Fibroblast of skin of back (primary cell): ENCODE measurements at places on chromosomes 5 and 9.
A peak's percentile ranks its signal among the peaks of the same experiment; 100 is the strongest.

DNA sequence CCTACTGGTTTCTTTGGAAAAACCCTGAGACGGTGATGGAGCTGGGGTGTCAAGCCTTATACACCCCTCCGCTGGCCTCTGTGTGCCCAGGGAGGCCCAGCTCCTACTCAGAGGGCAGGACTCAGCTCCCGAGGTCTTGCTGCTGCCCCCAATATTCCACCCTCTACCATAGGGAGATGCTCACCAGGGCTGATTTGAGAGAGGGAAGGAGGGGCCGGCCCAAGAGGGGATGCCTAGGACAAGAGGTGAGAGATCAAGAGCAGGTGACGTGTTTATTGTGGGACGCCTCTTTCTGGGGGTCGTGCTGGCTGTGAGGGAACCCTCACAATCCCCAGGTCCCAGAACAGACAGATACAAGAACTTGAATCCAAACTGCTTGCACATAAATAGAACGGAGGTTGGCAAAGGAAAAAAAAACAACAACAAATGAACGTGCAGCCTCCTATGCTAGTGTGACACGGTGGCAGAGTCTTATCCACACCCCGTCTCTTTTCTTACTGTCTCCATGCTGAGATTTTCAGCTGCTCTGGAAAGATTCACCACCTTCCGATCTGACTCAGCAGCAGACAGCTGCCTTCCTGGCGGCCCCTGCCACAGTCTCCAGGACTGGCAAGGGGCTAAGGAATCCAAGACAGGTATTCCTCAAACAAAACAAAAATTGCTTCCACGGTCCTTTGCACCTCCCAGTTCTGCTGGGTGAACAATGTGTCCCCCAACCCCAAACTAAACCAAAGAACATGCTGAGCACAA, 22.3 kb downstream of the FABP6 start:
- DNase-seq, result no peak

DNA sequence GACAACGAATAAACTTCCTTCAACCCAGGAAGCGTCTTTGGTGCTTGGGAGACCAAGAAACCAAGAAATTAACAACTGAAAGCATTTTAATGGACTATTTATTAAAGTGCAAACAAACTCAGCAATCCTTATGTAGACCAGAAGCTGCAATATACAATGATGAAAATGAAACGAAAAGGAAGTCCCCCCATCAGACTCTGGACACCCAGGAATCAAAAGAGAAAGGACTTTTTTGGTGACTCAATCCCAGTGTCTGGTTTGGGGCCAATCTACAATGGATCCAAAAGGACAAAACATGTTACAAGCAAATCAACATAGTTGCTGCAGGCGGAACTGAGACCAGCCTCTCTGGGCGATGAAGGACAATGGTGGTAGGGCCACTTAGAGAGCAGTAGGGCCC, 39.5 kb downstream of the C9orf152 start:
- DNase-seq, result no peak

DNA sequence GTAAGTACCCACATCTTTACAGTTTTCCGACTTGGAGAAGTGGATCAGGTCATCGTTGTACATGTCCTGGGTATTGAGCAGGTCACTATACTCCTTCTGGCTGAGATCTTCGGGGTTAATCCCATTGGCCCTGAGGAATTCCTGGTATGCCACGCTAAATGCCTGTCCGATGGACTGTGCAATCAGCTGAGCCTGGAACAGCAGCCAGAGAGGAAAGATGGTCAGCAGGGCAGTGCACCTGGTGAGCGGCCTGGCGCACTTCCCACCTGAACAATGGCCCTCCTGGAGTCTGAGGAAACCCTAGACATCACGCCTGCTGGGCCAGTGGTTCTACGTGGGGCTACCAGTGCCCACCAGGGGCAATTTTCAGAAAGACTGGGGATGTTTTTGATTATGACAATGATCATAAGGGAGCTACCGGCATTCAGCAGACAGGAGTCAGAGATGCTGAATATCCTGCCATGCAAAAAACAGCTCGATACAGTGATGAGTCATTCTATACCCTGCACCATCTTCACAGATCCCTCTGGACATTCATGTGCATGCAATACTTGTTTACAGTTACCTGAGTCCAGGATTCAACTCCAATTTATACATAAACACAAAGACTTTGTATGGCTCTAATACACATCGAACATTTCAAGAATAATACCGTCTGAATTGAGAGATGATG, 127.2 kb downstream of the ENTREP1 start:
- DNase-seq, result no peak

DNA sequence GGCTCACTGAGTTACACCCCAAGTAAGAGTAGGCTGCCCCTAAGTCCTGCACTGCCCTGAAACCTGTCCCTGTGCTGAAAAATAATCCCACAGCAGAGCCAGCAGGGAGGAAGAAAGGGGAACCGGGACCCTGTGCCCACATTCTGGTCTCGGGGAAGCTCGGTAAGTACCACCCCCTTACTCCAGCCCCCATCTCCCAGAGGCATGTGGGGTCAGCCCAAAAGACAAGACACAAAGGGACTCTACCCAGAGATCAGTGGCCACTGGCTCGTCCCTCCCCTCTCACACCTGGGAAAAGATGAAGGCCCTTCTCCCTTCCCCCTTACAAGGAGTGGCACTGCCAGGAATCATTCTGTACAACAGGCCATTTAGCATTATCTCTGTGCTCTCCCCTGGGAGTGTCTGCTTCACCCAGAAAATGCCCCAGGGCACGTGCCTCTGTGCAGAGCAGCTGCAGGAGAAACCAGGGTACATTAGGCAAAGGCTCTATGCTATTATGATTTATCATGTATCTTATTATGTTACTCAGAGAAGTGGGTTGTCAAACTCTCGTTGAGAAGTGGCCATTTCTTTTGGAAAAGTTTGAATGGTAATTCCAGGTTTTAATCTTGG, 71.3 kb downstream of the NDFIP1 start:
- no peak for DNase-seq

DNA sequence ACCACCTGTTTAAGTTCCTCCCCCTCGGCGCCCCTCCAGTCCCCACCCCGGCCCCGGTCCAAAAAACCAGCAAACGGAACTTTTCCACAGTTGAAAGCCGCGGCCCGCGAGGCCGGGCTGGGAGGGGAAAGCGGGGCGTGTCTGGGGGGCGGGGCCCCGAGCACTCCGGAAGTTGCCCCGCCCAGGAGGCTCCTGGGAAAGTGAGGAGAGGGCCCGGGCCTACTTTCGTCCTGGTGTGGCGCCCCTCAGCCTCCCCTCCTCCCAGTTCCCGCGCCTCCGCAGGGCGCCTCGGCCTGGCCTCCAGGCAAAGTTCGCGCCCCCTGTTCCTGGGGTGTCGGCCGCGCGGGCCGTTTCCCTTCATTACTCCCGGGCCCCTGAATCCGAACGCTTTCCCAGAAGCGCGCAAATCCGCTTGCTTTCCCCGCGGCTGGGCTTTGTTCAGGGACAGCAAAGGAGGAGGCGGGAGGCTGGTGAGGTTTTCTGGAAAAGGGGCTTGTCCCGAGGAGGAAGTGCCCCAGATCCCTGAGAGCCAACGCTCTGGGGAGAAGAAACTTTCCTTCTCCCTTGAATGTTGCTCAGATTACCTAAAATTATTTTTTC, 4.5 kb upstream of the DMRT3 start:
- DNase-seq, result no peak

DNA sequence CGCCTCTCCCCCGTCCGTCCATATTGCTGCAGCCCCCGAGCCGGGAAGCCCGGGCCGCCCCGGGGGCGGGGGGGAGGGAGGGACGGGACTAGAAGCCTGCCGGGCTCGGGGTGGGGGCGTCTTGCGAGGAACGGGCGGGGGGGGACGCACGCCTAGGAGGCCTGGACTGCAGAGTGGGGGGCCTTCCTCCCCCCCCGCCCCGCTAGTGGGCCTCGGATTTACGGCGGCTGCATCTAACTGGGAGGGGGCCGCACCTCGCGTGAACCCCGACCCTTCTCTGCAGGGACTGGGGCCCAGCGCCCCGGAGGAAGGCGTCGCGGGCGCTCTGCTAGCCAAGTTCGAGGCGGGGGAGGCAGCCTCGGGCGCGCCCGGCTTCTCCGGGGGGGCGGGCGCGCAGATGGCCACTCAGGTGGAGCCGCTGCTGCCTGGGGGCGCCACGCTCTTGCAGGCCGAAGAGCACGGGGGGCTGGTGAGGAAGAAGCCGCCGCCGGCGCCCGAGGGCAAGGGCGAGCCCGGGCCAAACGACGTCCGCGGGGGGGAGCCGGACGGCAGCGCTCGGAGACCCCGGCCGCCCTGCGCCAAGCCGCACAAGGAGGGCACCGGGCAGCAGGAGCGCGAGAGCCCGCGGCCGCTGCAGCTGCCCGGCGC, at the start of gene LARP1:
Gene LARP1 (plus strand): TSS at position 17 of the 648 bp plus-strand sequence. CDS start 381 bp downstream, at position 398.
- DNase-seq, result no peak

DNA sequence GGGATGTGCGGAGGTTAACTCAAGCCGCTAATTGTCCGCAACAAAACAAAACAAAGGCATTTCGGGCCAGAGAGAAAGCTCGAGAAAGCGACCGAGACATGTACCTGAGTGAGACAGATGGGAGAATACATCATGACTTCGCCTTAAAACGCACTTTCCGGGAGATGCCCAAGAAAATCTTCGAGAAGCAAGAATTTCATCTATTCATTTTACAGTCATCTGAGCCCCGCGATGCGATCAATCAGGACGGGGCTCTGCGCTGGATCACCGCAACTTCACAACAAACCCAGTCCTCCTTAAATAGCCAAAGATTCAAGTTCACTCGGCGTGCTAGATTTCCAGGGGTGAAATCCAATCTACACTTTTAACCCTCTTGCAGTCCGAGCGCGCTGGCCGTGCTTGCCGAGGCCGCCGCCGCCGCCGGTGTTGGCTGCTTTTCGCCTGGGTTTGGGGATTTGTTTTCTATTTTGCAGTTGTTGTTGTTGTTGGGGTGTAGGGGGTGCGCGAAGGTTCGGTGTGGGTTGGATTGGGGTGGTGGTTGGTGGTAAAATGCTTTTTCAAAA, 482 bp downstream of the NFIB start:
- DNase-seq, result peak; percentile 21

DNA sequence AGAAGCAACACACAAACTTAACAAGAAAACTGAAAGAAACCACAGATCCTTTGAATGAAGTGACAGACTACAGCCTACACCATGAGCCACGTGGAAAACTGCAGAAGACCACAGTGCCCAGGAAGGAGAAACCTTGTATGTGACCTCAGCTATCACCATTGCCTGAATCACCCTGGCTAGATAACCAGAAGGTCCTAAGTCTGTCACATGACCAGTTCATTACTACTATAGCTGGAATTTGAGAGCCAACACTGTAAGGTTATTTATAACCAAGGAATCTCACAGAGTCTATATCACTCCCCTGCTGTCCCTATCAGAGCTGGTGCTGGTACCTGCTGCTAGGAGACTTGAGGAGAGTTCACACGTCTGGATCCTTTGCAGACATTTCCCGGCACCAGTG, 90.3 kb upstream of the FBXL17 start:
- DNase-seq, result peak; percentile 47

DNA sequence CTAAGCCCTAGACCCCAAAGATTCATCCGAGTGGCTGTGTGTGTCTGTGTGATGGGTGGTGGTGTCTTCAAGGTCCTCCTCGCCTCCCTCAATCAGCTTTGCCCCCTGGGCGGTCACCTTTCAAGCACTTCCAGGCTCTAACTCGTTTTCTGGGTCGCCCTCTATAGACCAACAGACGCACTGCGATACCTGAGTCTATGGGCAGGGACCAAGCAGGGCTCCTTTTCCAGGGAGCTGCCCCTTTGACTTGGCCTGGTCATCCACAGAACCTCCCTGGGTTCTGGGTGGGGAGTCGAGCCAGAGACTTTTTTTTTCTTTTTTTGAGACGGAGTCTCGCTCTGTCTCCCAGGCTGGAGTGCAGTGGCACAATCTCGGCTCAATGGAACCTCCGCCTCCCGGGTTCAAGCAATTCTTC, 1.1 kb downstream of the SLC27A4 start:
- peak; percentile 73 for DNase-seq

GRCh38 chr5:124921694-124922093, 175.3 kb upstream of the ZNF608 start:
- no peak for DNase-seq

DNA sequence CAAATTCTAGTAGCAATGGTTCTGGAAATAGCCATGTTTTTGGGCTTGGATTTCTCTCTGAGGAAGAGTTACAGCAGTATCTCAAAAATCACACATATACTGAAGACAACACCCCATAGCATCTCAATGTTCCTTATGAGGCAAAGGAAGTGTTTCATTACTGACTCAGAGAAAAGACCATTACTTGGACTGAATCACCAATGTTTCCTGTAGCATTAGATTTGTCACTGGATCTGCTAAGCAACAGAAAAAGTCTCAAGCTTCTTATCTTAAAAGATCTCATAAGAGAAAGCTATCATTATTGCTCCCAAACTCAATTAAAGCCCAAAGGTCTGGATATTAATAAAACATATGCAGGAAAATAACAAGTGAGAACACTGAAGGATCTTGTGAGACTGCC, 272.4 kb downstream of the ADAMTS6 start:
- peak; percentile 95 for DNase-seq

- peak; percentile 68 for DNase-seq
These were observed 19.5 kb downstream of the TTC33 start for GRCh38 chr5:40736103-40736875.

- no peak for DNase-seq
These were observed 6.7 kb downstream of the DDX31 start for GRCh38 chr9:132663117-132663516.

DNA sequence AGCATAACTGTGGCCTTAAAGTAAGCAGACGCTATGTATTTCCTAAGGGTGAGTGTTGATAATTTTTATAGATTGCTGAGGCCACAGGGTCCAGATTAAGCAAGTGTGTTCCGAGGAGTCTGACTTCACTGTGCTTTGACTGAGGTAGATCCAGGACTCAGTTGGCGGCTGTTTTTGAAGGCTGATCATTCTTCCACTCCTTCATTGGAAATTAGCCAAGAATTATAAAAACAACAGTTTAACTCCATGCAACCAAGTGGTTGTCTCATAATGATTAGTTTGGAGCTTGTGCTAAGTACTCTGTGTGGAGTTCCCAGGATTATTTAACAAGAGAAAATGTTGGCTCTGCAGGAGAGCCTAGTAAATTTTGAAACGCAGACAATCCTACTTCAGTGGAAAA, 19.1 kb downstream of the IQGAP2 start:
- DNase-seq, result no peak

DNA sequence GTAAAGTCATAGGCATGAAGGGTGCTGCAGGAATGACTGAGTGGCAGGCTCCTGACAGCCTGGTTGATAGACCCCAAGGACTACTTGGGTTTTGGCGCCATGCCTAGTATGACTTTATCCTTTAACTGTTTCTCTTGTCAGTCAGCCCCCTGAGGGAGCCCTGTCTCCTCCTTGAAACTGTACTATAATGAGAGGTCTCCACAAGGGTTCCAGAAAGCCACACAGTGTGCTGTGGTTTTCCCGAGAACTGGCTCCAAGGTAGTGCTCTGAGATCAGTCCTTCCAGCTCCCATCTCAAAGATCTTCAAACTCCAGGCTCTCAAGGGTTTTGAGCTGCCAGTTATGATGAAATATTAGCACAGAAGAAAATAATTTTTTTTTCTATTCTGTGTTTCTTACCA, 26.7 kb upstream of the TNC start:
- DNase-seq, result peak; percentile 85

GRCh38 chr9:16321461-16322119, 548.9 kb downstream of the BNC2 start:
- peak; percentile 44 for DNase-seq

DNA sequence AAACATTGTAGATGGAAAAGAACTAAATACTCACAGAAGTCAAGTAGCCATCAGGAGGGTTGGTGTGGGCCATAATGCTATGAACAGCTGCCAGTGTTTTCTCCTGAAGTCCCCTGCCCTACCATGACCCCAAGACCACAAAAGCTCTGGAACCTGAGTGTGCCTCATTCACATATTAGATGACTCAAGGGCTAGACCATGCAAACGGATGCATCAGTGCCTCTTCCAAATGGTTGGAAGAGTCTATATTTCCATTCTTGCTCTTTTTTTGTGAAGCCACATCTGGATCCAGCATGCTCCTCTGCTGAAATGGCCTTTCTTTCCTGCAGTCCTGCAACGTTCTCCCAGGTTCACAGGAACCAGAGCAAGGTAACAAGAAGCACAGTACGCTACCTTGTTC, 136.6 kb upstream of the EPB41L4A start:
- peak; percentile 12 for DNase-seq
